CD8-positive, alpha-beta T cell (primary cell): ENCODE measurements at places on chromosomes 3 and 15.

DNA sequence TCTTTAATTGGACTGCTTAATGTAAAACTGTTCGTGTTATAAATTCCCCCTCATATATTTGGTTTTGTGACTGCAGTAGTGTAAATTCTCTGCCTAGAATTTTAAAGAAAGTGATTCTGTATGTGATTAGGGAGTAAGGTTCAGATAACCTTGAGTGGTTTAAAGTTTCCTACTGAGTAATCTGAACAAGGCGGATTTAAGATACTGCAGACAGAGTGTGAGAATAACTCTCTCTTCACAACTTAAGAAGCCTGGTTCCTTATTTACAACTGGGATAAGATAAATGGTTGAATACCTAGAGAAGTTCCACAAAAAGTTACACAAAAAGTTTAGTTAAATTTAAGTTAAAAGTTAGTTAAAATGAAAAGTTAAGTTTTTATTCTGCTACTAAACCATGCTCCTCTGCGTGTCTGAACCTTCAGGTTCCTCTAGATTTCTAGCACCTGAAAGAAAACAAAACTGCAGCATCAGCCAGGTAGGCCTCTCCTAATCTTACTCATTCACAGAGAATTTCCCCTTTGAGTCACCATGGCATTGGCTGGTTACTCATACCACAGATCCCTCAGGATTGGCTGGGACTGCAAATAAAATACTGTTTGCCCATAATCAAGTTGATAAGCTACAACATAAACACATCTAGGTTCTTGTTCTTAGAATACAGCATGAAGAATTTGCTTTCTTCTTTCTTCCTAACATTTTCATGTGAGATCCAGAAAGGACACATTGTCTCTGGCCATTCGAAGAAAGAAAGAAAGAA is at the start of gene ARL14:
ARL14 (plus strand) TSS at position 614 of the 757 bp plus-strand sequence. CDS start 187 bp downstream, outside the sequence.
- no peak for DNase-seq

- no peak for DNase-seq
These were observed 340.4 kb upstream of the KCNMB2 start for GRCh38 chr3:178195824-178196223.

- peak; percentile 27 for DNase-seq
These were observed 125.6 kb downstream of the LRRK1 start for GRCh38 chr15:101044625-101045235.

DNA sequence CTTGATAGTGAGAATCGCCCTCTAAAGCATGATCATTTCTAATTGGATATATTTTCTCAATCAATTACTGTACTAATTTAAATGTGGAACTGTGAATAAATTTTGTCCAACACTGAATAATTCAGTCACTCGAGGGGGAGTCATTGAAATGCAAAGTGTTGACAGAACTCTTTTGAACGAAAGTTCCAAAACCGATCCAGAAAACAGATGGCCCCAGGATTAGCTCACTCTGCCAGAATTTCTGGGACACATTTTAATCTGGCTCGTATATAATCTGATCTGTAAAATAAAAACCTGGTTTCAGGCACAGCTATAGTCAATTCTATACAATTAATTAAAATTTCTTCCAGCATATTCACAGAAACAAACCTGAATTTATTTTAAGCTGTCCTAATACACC is 580.4 kb downstream of the ROBO1 start:
- no peak for DNase-seq

DNA sequence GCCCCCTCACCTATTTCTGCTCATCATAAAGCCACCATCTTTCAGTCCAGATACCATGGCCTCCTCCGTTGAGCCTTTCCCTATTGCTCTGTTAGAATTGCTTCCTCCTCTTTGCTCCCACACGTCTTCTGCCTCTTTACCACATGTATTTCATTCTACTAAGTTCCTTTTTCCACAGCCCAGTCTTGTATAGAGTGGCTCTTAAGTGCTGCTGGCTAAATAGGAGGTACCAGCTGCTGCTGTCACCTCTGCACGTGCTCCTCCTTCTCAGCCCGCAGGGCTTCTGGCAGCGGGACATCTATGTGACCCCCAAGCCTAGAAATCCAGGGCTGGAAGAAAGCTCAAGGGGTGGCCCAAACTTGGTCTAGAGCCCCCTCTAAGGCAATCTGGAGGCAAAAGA is 38.8 kb upstream of the PLXND1 start:
- DNase-seq: no peak

GRCh38 chr15:85727068-85727467 is 67.7 kb downstream of the KLHL25 start:
- no peak for DNase-seq

DNA sequence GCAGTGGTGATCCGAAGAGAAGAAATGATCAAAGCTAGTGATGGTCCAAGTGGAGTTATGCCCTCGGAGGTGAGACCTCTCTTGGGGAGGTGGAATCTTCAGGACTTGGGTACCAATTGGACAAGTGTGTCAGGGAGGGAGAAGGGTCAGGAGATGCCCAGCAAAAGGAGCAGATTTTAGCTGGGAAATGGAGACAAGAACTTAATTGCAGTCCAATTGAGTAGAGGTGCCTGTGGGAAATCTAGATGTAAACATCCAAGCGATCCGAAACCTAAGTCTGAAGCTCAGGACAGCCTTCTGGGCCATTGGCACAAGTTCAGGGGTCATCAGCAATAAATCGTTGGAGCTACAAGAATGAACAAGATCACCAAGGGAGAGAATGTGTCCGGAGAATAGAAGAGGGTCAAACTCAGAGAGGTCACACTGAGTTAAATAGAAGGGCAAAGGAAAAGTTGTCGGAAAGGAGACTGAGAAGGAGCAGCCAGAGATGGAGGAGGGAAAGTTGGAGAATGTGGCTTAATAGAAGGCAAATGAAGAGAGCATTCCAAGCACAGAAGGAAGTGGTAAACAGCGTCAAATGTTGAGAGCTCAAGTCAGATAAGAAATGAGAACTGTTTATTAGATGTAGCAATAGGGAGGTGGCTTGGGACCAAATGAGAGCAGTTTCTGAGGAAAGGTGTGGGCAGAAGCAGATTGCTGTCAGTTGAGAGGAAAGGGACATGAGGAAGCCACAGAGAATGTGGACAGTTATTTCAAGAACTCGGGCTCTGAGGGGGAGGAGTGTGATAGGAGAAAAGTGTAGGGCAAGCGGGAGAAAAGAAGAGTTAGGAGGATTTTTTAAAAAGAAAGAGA is 64.2 kb upstream of the FNDC3B start:
- DNase-seq: no peak

DNA sequence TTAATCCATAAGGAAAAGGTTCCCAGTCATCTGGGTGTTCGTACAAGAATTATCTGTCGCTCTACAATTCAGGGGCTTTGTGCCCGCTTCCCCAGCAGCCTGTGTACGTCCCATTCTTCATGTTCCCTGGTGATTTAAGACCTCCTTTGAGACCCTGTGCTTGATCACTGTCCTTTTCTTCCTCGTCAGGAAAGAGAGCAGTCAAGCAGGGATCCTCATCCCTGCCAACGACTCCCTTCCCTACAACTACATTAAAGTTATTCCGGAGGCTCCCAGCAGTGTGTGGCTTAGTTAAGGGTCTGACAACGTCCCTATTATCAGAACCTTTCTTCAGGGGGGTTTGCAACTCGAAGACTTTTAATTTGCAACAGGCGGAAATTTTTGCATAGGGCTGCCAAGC is 175.7 kb downstream of the FOXP1 start:
- DNase-seq: no peak

GRCh38 chr3:132396255-132396654 is 21.0 kb upstream of the DNAJC13 start:
- DNase-seq: no peak

DNA sequence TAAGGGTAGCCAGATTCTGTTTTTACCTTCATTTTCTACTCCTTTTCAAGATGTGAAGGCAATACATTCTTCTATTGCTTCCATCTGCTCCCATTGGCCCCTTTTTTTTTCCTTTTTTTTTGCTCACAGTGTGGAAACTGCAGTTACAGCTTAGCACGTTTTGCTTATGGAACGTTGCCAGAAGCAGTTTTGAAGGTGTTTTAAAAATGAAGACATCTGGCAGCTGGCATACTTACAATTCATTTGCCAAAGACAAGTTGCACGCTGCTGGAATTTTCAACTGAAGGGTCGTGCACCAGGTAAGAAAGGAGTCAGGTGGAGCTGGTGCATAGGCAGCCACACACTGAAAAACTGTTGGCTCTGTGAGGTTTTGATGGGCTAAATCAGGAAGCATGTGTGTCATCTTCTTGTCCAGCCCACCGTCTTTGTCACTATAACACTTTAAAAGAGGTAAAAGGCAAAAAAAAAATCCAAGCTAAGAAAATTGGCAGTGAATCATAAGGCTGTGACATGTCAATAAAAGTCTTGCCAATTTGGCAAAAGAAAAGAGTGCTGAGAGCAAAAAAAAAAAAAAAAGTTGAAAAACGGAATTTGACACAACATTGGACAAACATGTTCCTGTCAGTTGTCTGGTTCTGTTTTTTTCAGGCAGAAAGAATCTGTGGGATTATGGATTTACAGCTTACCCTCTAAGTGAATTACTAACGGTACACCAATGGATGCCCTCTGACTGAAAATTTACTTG is 225.4 kb upstream of the SOX2 start:
- no peak for DNase-seq
